T47D (cell line): ENCODE measurements at places on chromosomes 12 and 14.
A peak's percentile ranks its signal among the peaks of the same experiment; 100 is the strongest.

- DNase-seq = peak; percentile 36
Measured at GRCh38 chr12:56013482-56013881, 7.4 kb upstream of the IKZF4 start.

- DNase-seq = no peak
Measured at GRCh38 chr14:57845802-57846531, 19.9 kb downstream of the SLC35F4 start.

GRCh38 chr12:108340037-108340436, 926 bp upstream of the CMKLR1 start:
- no peak for DNase-seq

GRCh38 chr12:128137140-128137539, 129.8 kb upstream of the TMEM132C start:
- DNase-seq = no peak

DNA sequence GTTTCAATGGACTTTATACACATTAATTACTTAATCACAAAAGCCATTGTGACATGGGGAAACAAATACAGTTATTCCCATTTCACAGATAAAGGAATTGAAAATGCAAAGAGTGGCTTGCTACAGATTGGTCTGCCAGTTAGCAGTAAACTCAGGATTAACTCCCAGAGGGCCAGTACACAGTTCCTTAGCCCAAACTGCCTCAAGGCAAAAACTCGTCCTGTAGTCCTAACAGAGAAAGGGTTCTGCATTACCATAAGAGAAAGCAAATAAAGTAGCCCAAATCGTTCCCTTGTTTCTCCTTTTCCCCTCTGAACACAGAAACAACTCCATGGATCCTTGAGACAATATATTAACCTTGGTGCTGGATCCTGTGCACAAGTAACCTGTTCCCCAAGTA, 274.4 kb downstream of the LRIG3 start:
- DNase-seq = no peak

- DNase-seq = peak; percentile 59
Measured at GRCh38 chr12:6341417-6342139, at the start of gene TNFRSF1A. TSS of gene TNFRSF1A (minus strand) at chr12:6342076. CDS start at chr12:6341814, 262 bp downstream.

- no peak for DNase-seq
Measured at GRCh38 chr12:82942991-82943401, 256.3 kb downstream of the TMTC2 start.

- DNase-seq = no peak
Measured at GRCh38 chr12:124347335-124347734, 52.4 kb downstream of the RFLNA start.

- DNase-seq = no peak
Measured at GRCh38 chr14:66043921-66044320, 442.2 kb upstream of the CCDC196 start.
